ENCODE measurements at places on chromosomes 3 and 15.

DNA sequence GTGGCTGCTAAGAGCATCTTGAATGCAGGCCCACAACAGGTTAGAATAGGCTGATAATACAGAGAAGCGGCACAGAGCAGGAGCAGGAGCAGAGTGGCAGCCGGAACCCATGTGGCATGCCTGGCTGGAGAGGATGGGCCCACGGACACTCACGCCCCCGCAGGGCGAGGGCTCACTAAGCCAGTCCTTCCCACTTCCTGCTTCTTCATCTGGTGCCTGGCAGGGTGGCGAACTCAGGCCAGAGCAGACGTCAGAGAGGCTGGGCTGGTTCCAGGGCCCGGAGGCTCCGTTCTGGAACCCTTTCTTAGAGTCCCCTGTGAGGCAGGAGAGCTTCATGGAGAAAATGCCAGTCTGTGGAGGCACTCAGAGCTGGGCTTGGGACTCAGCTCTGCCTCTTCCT is 195.1 kb downstream of the NTRK3 start:
- DNase-seq, result no peak

DNA sequence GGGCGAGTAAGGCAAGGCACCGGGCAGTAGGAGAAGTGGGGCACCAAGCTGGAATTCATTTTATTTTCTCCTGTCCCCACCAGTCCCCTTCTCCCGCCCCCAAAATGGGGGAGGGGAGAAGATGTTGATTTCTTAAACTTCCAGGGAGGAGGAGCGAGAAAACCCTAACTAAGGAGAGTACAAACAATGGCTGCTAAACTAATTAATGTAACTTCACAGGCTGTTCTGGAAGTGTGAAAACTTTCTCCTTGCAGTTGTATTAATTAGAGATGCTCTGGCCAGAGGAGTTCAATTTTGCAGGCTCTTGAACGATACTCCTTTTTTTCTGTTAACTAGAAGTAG is 11.5 kb downstream of the ZIC4 start:
- DNase-seq, result no peak

GRCh38 chr15:25596644-25597562 is 158.1 kb upstream of the UBE3A start:
- DNase-seq, result no peak

- no peak for DNase-seq
These were observed 21.7 kb downstream of the CCR9 start for GRCh38 chr3:45907769-45908705.

GRCh38 chr15:40826423-40827075 is 2.0 kb downstream of the PPP1R14D start:
- DNase-seq, result no peak

GRCh38 chr3:176514297-176514696 is 683.0 kb downstream of the TBL1XR1 start:
- no peak for DNase-seq

GRCh38 chr3:147407498-147408187 is 1.3 kb upstream of the ZIC4 start:
- DNase-seq, result no peak

GRCh38 chr3:11185564-11186317 is 31.4 kb downstream of the HRH1 start:
- DNase-seq, result no peak

DNA sequence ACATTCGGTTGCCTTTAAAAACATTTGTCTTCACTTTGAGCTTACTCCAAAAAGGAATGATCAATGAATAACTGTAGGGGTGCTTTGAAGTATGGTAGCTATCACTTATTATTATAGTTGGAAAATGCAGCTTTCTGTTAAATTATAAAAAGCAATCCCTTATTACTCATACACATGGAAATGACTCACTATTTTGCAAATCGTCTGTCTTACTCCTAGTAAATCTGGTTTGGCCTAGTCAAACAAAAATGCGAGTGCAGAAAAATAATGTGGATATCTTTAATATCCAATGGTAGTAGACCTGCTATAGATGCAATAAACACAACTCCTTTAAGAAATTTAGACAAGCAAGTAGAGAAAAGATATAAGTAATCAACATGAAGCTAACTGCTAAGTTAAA is 112.5 kb downstream of the ZIC1 start:
- no peak for DNase-seq

- DNase-seq, result no peak
These were observed 92.3 kb downstream of the ZNF621 start for GRCh38 chr3:40617084-40617483.

GRCh38 chr3:136075218-136075808 is 109.8 kb downstream of the PPP2R3A start:
- peak; percentile 35 for DNase-seq

- DNase-seq, result peak; percentile 19
These were observed 285.1 kb upstream of the MANF start for GRCh38 chr3:51099794-51100535.

DNA sequence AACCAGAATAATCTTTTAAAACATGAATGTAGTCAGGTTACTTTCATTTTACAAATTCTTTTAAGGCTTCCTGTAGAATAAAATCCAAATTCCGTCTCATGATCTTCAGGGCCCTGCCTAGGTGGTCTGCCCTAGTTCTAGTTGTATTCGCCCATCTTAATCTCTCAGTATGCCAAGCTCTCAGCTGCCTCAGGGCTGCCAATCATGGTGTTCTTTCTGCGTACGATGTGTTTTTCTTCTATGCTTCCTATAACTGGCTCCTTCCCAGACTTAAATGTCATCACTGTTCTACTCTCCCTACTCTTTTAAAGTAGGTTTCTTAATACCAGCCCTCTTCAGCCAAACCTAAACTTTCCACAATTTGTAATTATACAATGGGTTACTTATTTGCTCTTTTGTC is 107.4 kb downstream of the GREM1 start:
- no peak for DNase-seq

DNA sequence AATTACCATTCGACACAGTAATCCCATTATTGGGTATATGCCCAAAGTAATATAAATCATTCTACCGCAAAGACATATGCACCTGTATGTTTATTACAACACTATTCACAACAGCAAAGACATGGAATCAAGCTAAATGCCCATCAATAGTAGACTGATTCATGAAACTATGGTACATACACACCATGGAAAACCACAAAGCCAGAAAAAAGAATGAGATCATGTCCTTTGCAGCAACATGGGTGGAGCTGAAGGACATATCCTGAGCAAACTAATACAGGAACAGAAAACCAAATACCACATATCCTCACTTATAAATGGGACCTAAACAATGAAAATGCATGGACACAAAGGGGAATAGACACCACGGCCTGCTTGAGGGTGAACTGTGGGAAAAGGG is 11.1 kb upstream of the MCF2L2 start:
- DNase-seq, result no peak

DNA sequence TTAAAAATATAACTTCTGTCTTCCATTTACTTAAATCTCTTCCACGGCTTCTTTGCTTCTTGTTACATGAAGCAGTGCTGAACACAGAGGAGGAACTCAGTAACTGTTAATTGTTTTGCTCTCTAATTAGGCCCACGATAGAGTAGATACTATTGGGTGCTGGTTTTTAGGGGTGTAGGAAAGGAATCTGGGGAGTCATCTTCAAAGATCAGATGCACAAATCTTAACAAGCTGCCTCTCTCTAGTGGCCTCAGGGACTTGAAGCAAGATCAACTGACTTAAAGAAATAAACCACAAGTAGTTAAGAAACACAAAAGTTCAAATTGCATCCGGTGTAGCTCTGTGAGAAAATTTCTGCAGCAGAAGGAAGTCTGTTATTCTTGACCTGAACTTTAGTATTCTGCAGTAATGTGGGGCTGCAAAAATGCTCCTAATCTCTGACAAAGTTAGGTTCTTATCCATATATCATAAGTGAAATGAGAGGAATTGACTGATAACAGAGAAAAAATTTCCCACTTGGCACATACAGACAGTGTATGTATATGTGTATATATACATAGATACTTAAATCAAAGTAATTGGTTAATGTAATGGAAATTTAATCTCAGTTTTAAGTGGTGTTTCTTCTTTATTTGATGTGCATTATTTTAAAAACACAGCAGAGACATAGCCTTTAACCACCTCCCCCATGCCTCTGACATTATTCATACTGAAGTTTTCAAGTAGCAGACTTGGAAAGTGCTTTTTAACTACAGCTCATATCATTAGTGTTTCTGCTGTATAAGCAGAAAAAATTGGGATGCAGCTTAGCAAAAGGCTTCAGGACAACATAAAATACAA is 51.8 kb downstream of the CHST2 start:
- peak; percentile 64 for DNase-seq

GRCh38 chr3:168123201-168124176 is 27.8 kb upstream of the GOLIM4 start:
- DNase-seq, result no peak

DNA sequence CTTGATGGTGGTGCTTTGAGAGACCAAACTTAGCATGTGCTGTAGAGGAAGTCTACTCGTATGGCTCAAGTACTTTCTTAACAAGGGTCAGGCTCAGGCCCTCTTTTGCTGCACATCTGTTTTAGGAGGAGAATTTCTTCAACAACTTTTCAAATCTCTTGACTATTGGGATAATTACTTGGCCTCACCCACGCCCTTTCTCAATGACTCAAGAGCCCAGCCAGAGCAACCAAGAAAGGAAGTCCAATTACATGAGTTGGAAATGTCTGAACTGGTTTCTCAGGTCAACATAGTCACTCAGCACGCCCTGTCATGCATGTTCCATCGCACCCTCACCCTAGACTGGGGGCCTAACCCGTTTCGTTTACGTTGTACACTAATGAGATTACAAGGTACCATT is 44.8 kb upstream of the UMPS start:
- peak; percentile 18 for DNase-seq

DNA sequence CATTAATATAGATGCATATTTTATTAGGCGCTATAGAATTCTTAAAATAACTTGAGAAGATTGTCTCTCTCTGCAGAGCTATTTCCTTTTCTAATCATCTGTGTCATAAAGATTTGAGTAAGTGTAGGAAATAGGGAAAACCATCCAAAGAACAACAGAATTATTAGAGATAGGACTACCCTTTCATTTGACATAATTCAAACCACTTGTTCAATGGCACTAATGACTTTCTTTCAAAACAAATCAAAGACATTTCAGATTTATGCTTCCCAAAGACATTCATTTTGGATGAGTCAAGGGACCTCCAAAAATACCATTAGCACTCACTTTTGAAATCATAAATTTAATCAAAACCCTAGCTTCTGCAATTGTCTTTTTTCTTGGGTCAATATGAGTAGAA is 29.5 kb downstream of the PRICKLE2 start:
- DNase-seq, result no peak

DNA sequence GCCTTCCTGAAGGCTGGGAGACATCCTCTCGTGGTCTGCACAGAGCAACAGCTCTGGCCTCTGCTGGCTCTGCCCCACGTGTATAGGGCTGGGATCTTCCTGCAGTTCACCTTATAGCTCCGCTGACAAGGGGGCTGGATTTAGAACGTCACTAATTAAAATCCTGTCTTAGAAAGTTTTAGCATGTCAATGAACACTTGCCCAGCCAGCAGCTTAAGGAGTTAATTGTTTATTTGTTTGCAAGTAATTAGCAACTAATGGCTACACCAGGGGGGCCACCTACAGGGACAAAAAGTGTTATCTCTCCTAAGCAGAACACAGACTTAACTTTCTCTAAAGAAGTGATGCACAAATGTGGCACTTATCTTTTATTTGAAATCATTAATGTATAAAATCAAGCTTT is at the start of gene HESX1:
Gene HESX1 (minus strand): TSS at position 84 of the 403 bp plus-strand sequence. CDS start 60 bp downstream, at position 24.
- no peak for DNase-seq

- DNase-seq, result no peak
These were observed 109.9 kb downstream of the TLE3 start for GRCh38 chr15:69987492-69988489.

GRCh38 chr15:68719051-68719450 is 101.6 kb downstream of the ANP32A start:
- no peak for DNase-seq

GRCh38 chr3:76044601-76045600 is 259.6 kb upstream of the ZNF717 start:
- DNase-seq, result no peak

DNA sequence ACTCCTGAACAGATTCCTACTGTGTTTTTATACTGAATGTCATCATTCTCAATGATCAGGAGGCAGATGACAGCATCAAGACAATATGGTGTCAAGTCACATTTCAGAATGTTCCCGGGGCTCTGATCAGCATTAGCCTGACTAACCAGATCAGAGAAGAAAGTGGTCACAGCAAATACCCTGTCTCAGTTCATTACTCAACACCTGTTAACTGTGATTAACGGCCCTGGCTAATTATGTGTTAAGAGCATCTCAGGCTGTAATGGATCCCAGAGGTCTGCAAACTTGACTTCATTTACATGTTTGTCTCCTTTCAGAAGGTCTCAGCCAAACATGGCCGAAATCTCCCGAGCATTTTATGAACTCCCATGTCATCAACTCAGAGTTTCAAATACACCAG is 833.7 kb downstream of the FHIT start:
- DNase-seq, result no peak

- DNase-seq, result no peak
These were observed 130.2 kb downstream of the IQCH start for GRCh38 chr15:67384761-67385160.

- DNase-seq, result no peak
These were observed 21.7 kb upstream of the GPR160 start for GRCh38 chr3:170016057-170016456.

GRCh38 chr3:21747376-21747775 is 3.6 kb downstream of the ZNF385D start:
- no peak for DNase-seq

GRCh38 chr3:50364573-50365079 is 5.3 kb upstream of the TMEM115 start:
- DNase-seq, result no peak

DNA sequence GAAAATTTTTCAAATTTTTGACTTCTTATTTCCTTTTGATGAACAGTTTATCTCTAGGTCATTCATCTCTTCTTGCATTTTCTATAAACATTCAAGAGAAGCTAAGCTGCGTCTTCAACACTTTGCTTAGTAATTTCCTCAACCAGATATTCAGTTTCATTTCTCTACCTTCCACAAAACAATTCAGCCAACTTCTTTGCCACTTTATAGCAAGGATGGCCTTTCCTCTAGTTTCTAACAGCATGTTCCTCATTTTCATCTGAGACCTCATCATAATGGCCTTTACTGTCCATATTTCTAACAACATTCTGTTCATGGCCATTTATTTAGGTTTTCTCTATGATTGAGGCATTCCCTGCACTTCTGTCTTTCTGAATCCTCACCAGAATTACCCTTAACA is 90.0 kb downstream of the ARIH1 start:
- no peak for DNase-seq

- peak; percentile 17 for DNase-seq
These were observed 112.2 kb upstream of the SLC4A7 start for GRCh38 chr3:27596334-27596841.

DNA sequence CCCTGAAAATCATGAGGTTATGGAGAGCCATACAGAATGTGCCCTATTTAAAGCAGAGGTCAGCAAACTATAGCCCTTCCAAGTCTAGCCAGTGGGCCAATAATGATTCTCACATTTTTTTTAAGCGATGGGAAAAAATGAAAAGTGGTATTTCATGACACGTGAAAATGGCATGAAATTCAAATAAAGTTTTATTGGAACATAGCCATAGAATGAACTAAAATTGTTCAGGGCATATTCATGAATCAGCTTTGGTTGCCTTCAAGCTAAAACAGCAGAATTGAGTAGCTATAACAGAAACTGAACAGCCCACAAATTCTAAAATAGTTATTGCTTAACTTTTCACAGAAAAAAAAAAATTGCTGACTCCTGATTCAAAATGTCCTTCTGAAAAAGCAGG is 104.5 kb downstream of the TFG start:
- no peak for DNase-seq

GRCh38 chr15:70400766-70401541 is 303.2 kb upstream of the TLE3 start:
- DNase-seq, result no peak

GRCh38 chr3:69008980-69009379 is 4.5 kb downstream of the EOGT start:
- DNase-seq, result no peak

GRCh38 chr3:172003146-172003545 is 36.2 kb upstream of the FNDC3B start:
- DNase-seq, result no peak
